ENCODE measurements at places on chromosomes 13 and 19.

- DNase-seq = peak; percentile 30
These were observed 1671.5 kb upstream of the SLC10A2 start for GRCh38 chr13:104737713-104738112.

DNA sequence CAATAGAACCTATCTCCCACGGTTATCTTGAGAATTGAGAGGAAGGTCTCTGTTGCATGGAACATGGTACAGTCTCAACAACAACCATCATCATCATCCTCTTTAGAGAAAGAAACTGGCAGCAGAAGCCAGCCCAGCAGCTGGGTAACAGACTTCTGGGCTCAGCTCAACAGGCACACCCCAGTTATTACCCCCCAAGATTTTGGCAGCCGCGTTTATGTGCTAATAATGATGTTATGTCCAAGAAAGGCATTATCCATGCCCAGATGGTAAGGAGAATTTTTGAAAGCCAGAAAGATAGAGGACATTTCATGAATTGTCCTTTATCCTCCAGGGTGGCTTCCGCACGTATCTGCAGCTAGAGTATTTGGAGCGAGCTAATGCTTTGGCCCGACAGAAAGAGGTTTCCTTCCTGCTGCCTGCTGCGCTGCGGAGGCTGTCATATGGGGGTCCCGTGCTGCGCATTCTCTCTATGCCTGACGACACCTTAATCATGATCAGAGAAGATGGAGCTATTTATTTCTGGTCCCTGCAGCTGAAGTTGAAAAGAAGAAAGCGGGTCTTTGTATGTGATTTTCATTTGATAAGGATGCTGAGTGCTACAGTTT, 89.9 kb downstream of the TEX26 start:
- DNase-seq = no peak

- peak; percentile 65 for DNase-seq
These were observed 76.0 kb upstream of the LSM14A start for GRCh38 chr19:34096020-34096915.

DNA sequence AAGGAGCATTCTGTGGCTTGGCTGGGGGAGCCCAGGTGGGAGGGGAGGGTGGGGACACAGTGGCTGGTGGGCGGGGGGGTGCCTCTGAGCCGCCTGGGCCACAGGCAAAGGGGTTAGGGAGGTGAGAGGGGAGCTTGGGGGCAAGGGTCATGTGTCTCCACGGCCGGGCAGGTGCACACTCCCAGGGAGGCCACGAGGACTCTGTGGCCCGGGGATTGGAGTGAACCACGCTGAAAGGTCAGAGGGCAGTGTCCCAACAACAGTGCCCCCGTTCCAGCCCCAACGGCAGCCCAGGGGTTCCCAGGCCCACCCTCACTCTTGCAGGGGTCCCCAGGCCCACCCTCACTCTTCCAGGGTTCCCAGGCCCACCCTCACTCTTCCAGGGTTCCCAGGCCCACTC, 9.6 kb downstream of the C2CD4C start:
- no peak for DNase-seq

DNA sequence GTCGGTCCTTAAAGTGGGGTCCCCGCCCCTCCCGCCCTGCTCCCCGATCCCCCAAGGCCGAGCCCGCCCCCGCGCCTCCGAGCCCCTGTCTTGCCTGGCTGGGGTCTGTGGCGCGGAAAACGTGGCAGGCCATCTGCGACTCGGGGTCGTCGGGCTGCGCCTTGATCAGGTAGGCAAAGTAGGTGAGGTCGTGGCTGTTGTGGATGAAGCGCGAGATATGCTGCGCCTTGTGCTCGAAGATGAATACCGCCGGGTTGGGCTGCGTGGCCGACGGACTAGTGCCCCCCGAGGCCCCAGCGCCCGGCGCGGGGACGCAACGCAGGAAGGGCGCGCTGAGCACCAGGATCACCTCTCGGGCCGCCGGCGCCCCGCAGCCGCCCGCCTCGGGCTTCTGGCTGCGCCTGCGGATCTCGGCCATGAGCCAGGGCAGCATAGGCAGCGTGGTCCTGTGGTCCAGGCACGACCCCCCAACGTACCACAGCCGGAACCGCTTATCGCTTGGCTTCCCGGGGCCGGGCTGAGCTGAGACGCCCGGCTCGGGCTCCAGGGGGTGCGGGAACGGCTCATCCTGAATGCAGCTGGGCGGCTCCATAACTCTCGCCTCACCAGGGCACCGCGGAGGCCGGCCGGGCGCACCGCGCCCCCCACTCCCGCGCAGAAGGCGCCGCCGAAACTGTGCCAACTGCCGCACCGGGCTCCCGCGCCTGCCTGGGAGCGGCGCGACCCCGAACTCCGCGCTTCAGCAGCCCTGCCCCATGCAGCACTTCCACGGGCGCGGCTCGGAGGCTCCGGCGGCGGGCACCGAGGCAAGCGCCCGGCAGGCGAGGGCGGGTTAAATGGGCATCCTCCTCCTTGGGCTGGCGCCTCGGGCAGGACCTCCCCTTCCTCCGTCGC, 546 bp downstream of the TBC1D4 start:
- DNase-seq = no peak

Measured in fibroblast of villous mesenchyme (primary cell).